ENCODE measurements at places on chromosomes 4 and X.

GRCh38 chr4:75940692-75941253 is at the start of gene NAAA:
Gene NAAA, minus strand, starts transcription at chr4:75941013. Its CDS starts 64 bp downstream, at chr4:75940949.
- peak; percentile 73 for DNase-seq

- no peak for DNase-seq
These were observed 211.8 kb downstream of the PPP4R3C start for GRCh38 chrX:27251369-27251768.

- no peak for DNase-seq
These were observed 7.7 kb upstream of the HAND2 start for GRCh38 chr4:173537613-173538147.

DNA sequence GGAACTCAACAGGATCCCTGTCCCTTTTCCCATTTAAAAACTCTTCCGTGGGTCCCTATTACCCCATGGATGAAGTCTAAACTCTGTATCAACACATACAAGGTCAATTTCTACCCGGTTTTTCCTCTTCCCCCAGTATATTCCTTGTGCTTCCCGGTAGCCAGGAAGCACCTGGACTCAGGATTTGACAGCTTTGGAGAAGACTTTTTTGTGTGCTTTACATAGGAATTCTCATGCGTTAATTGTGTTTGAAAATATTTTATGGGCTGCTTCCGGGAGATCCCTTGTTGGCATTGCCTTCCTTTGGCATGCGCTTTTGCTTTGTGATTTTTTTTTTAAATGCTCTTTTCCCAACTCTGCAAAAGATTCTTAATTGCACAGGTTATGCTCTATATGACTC is 7.2 kb downstream of the SMS start:
- DNase-seq = no peak

- peak; percentile 73 for DNase-seq
These were observed 811 bp downstream of the ANKRD50 start for GRCh38 chr4:124711471-124712371.

- DNase-seq = no peak
These were observed 12.6 kb downstream of the DCLK2 start for GRCh38 chr4:150090836-150091235.

Measured in RWPE2 (cell line).